RPMI7951 (cell line): ENCODE measurements at places on chromosomes 11 and 22. TPM values are rescaled to one million over a fixed set of nuclear protein-coding genes. Genes with fewer than 3 reads are reported as not detected.
A peak's percentile ranks its signal among the peaks of the same experiment; 100 is the strongest.

MPEG1 gene
- total RNA-seq, result not detected in 2 replicates

PANX3 gene
- total RNA-seq, result not detected in 2 replicates

PHETA2 gene
- 5.2 and 7.5 TPM in 2 replicates for total RNA-seq

SELENOM gene
- total RNA-seq, result 26.2 and 28.1 TPM in 2 replicates

TMPRSS4 gene
- not detected in 2 replicates for total RNA-seq

MEI1 gene
- total RNA-seq, result not detected in 2 replicates

DNA sequence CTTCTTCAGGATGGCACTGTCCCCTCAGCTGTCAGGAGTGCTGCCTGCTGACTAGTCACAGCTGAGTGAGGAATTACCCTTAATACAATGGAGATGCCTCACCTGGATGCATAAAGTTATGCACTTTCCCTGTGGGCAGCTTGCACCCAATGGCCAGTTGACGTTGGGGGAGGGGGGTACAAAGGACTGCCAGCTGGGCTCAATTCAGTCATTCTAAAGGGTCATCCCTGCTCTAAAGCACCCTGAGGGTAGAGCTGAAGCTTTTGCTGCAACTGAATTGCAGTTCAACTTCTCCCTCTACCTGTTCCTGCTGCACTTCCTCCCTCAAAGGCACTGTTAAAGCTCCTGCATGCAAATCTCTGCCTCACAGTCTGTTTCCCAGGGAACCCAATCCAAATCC, 147.8 kb upstream of the SESN3 start:
- no peak for DNase-seq

DNA sequence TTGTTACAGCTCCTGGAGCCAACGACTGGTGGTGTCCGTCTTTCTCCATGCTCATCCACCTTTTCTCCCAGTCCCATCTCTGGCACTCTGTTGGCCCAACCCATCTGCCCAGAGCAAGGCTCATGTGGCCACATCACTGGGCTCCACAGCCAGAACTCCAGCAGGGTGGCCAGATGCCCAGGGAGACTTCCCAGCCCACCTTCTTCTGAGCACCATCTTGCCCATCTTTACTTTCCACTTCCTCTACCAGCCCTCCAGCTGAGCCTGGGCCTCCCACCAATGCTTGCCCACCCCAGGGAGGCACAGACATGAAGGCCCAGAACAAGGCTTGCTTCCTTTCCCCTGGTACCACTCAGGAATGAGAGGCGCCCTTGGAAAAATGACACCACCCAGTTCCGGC, 116.8 kb downstream of the BUD13 start:
- DNase-seq, result no peak

DNA sequence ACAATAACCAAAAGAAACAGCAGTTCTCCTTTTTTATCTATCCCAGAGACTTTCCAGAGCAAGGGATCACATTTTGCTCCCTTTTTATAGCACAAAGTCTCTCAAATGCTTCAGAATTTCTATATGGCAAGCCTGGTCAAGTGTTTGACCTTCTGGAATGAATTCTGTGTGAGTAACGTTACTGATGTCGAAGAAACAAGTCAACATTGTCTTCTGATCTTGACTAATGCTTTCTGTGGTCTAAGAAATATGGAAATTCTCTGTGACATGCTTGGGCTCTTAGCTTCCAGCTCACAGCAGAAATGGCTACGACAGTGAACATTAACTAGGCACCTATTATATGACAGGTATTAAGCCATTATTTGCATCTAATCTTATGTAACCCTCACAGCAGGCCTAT, 411.7 kb downstream of the CADM1 start:
- no peak for DNase-seq

- DNase-seq, result no peak
Measured at GRCh38 chr22:26354707-26355106, 74.4 kb upstream of the ASPHD2 start.

DNA sequence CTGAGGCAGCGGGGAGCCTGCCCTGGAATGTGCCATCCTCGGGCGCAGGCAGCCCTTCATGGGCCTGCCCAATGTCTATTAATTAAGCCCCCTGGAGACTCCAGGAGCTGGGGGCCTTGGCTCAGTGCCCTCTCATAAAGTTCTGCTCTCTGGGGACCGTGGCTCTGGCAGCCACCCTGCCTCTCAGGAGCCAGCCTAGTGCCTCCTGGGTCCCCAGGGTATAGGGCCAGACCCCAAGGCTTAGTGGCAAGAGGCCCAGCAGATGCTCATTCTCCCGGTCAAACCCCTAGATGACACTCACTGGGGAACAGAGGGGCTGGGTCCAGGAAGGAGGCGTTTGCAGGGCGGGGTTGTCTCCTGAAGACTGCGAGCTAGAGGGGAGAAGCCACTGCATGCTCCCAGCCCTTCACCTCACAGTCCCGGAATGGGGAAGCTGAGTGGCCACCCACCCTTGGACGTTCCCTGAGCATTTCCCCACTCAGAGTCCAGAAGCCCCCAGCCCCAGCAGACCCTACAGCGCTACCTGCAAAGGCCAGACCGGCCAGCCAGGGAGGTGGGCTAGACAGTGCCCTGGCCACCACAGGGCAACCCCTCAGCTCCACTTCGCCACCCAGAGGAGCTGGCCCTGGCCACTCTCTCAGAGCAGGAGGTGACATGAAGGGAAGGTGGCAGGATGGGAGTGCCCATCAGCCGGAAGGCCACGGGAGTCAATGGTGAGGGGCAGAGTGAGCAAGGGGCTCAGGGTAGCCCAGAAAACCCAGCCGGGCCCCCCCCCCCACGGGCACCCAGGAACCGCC, 83.0 kb downstream of the CDKN1C start:
- no peak for DNase-seq

DNA sequence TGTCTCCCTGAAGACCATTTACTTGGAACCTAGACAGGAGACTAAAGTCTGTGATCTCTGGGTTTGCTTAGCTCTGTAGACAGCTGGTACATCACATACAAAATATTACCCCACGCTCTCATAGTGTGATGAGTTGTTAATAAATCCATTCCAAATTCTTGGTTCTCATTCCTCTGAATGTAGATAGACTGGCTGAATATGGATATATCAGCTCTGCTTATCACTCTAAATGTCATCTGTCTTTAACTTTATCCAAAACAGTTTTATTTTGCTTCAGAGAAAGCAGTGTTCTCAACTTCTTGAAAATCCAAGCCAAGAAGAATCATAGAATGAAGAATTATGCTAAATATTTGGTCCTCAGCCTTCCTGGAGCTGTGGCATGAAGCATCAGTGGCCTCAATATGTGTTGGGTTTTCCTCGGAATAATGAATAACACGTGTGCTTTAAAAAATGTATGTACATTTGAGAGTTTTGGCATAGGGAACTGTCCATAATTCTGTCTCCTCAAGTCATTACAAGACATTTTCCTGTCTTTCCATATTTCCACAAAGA, 10.5 kb upstream of the LDLRAD3 start:
- DNase-seq, result no peak

DNA sequence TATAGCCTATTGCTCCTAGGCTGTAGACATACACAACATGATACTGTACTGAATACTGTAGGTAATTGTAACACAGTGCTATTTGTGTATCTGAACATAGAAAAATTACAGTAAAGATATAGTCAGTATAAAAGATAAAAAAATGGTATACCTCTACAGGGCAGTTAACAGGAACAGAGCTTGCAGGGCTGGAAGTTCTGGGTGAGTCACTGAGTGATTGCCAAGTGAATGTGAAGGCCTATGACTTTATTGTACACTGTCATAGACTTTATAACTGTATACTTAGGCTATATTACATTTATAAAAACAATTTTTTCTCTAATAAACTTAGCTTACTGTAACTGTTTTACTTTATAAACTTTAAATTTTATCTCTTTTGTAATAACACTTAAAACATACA, 332.4 kb upstream of the ARHGAP42 start:
- no peak for DNase-seq

DNA sequence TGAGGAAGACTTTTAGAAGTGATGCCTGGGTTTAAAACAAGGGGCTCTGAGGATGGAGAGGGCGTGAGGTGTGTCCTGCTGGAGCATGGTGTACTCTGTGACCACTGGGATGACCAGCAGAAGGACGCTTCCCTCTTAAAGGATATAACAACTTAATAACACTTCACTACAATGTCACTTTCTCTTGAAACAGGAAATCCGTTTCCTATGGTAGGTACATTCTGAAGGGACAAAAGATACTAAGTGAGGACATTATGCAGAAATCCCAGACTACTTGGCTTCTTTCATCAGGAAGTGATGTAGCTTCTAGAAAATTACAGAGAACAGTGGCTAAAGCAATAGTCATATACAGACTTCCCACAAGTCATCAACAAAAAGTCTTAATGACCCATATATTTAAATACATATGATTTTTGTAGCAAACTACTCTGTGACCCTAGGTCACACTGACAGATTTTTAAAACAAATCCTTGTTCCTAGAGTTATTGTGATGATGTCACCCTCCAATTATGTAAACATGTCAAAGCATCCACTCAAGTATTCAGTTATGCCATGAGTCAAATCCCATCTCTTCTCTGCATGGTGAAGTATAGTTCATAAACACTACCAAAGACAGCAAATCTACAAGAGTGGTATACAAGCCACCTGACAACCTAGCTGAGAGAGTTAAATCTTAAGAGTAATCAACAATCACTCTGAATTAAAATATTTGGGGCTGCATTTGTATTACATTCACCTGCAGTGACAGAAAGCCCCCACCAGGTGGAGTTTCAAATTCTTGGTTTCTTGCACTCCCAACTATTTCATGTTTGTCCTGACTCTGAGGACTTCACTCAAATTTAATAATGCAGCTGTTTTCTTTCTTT, 32.8 kb downstream of the PITPNB start:
- peak; percentile 46 for DNase-seq

- DNase-seq, result no peak
Measured at GRCh38 chr22:22161924-22162851, 82.4 kb upstream of the VPREB1 start.

DNA sequence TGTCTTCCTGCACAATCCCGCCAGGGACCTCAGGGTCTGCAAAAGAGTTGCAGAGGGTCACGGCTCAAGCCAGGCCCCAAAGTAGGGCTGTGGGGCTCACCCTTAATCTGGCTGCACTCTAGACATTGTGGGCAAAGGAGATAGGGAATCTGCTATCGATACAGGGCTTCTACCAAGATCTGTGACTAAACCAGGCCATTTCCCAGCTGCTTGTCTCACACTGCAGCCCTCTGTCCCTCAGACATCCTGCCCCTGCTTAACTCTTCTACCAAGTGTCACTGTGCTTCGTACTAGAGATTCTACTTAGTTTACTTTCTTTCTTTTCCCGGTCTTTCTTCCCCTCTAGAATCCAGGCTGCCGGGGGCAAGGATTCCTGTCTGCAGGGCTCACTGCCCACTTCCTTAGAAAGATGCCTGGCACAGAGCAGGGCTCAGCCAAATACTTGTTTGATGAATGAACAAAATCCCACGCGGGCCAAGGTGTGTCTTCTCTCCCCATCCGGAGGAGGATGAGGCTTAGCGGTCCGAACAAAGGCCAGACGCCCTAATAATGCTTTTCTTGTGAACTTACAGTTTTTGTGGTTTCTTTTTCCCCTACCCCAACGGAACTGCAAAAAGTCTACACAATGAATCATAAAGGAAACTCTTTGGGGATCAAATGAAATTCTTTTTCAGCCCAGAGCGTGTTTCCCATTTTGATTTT, 61.3 kb upstream of the ANO1 start:
- peak; percentile 99 for DNase-seq

DNA sequence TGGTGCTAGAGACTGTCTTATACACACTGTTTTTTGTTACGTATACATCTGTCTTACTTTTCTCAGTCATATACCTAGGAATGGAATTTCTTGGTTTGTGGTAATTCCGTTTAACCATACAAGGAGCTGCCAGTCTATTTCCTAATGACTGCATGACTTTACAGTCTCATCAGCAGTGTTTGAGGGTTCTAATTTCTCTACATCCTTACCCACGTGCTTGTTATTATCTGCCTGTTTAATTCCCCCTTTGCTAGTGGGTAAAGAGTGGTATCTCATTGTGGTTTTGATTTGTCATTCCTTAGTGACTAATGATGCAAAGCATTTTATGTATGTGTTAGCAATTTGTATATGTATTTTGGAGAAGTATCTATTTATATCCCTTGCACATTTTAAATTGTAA, 1008.0 kb downstream of the FAM181B start:
- peak; percentile 45 for DNase-seq

DNA sequence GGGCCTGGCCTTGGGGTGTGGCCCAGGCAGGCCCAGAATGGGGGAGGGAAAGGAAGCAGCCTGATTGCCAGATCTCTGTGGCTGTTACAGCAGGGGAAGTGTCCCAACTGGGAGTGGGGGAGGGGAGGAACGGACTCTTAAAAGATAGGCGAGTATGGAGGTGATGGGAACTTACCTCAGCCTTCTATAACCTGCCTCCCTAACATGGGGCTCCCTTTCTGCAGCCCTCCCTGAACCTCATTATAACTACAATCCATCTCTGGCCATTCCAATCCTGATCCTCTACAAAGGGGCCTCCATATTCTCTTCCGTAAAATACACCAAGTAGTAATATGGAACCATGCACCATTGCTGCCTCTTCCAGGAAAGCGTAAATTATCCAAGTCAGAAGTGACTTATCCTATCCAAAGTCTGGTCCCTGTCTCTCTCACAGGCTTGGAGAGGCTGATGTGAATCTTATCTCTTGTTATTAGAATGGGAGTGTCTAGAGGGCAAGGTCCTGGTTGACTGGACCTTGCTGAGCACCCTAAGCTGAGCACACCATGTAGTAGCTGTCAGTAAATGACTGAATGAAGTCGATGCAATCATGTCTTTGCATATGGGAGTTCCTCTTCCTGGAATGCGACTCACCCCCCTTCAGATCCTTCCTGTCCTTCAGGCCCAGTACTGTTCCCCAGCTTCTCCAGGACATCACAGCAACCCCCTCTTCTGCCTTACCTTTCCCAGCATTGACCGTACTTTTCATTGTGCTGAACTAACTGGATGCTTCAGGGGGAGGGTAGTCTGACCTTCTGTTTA, 5.9 kb downstream of the RHOG start:
- DNase-seq, result no peak

- DNase-seq, result no peak
Measured at GRCh38 chr11:15918674-15919073, 437.7 kb downstream of the SOX6 start.

DNA sequence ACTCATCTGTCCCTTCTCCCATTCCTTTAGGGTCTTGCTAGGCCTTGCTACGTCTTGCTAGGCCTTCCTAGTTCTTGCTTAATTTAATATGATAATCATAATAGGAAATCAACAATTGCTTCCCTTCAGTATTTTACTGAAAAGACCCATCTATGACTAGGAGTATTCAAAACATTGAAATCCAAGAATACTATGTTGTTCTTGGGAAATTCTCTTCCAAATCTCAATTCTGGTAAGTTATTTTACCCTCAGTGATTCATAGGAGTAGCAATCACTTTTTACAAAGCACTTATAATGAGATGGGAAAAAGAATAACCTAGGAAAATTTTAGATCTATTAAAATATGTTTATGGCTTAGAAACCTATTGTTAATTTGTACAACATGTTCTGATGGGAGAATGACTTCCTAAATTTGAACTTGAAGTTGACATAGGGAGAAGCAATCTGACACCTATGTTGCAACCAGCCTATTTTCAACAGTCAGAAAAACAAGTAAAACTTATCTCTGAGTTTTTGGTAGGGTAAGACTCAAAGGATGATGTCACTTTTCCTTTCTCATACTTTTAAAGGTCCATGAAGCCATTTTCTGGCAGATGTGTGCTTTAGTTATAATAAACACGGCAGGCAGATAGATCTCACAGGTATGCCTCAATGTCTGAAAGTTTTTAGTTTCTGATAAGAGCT, 29.5 kb upstream of the HIPK3 start:
- no peak for DNase-seq

GRCh38 chr11:65422633-65423515, at the start of gene NEAT1:
Gene NEAT1, plus strand, starts transcription at chr11:65422798.
- peak; percentile 96 for DNase-seq
